Stimulated activated CD4-positive, alpha-beta T cell treated with anti-CD3 and anti-CD28 coated beads, Interleukin-1b, Interleukin-23, amount 100 ng/mL, for 1 hour (primary cell): ENCODE measurements at places on chromosomes 7 and 10.

DNA sequence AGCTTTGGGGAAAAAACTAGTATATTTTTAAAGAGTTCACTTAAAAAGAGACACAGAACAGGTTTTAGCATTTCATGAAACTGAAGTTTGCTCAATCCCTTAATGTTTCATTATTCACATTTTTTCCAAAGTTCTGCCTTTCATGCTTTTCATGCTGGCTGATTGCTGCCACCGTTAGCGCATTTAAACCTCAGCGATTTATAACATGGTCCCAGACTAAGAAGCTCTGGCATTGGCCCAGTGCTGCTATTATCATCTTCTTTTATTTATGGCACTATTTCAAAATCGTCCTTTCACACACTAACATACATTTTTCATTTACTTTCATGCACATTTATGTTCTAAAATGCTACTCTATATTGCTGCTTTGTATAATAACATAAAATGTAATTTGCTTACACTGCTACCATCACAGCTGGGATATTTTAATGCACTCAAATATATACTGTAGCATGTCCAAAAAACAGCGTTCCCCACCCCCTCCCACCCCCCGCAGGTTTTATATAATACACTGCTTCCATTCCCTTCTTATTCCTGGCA is 141.9 kb downstream of the MPP7 start:
- DNase-seq: no peak

DNA sequence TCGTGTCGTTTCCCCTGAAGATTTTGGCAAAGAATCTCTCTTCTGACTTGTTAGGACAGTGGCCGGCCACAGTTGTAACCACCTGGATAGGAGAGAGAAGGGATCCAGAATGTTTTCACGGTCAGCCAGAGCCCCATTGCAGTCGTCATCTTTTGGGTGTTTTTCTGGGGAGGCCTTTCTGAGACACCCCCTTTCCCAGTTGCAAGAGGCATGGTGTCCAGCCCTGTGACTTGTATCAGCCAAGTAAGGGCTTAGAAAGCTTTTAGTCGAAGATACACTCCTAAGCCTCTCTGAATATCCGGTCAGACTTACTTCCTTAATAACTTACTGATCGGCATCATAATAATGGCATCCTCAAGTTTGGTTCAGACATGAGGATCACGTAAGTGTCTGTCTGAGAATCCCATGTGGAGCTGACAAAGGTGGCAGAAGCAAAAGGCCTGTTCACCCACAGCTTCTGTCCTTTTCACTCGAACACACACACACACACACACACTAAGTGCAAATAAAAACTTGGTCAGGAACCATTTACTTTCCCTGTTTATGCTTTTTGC is 435.7 kb upstream of the GALNT17 start:
- DNase-seq: no peak

GRCh38 chr10:27661514-27662286 is 83.9 kb downstream of the MKX start:
- DNase-seq: no peak

- no peak for DNase-seq
Observed at GRCh38 chr7:934469-935163, 19.9 kb downstream of the ADAP1 start.

DNA sequence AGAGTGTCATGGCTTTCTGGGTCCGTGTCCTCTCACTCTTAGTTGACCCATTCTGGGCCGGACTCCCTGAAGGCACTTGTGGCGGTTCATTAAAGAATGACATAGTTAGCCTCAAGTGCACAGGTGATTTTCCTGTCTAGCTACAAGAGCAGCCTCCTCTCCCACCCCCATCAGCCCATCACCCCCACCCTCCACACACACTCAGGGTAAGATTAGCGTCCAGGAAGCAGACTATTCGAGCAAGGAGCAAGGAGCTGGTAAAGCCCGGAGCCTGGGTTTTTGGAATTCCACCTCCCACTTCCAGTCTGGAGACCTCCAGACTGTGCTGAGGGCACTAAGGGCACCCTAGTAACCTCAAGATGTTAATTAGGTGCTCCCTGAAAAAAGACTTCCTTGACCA is 39.5 kb downstream of the TACR2 start:
- DNase-seq: no peak

- DNase-seq: no peak
Observed at GRCh38 chr7:28389504-28390395, 22.6 kb upstream of the CREB5 start.

DNA sequence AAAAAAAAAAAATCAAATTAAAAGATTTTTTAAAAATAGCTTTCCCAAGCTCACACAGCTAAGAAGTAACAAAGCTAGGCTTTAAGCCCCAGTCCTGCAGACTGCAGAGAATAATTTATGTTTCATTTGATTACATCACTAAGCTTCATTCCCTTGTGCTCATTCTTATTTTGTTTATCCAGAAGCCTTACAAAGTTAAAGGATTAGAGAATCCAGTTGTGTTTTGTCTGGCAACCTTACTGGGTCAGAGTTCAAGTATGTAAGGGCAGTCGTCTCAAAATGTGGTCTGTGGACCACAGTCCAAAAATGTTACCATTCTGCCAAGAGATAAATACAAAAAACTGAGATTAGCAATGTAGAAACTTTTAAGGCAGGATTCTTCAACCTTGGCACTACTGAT is 32.1 kb upstream of the EZH2 start:
- no peak for DNase-seq

DNA sequence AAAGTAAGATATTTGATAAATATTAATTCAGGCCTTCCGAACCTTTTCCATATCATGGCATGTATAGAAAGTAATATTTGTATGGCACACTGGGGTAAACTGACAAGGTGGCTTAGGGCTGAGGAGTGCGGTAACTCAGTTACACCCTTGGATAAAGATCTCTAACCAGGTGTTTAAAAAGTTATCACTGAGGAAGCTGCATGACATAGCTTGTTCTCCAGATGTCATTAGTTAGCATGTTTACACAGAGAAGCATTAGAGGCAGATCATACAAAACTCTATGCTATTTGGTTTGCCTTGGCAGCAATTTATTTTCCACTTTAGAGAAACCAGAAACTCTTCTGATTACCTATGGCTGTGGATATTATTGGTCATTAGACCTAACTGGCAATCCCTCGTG is 118.2 kb downstream of the ST7 start:
- DNase-seq: no peak

DNA sequence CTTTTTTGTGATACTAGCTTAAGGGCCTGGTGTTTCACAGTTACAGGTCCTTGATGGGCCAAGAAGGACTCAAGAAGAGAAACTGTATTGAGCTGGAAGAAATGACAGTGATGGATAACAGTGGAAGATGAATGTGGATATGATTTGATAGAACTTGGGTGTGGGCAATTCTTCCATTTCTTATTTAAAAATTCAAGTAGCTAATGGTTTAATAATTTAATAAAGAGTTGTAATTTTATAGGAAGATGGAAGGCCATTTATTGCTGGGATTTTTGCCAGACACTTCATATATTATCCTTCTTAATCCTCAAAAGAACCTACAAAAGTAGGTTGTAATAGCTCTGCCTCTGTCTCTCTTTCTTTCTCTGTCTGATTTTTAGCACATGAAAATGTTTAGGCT is 21.3 kb upstream of the AKR1B1 start:
- no peak for DNase-seq

DNA sequence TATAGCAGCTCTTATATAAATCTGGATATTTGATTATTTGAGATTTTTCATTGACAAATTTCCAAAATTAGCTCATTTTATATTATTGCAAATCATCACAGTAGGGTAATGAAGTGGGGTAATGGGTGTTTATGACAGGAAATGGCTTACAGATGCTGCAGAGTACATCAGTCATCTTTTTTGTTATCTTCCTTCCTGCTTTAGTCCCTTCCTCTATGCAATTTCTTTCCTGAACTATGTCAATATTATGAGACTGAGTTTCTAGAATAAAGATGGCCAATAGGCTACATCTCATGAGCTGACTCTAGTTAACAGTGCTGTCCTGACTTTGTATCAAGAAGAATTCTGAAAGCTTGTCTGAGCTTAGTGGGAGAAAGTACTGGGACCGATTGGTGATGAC is 244.5 kb downstream of the XPNPEP1 start:
- no peak for DNase-seq

GRCh38 chr7:103803631-103804030 is 185.8 kb downstream of the RELN start:
- no peak for DNase-seq

- no peak for DNase-seq
Observed at GRCh38 chr7:121456015-121456414, 59.9 kb upstream of the FAM3C start.

GRCh38 chr10:24469993-24470392 is 253.7 kb downstream of the ARHGAP21 start:
- no peak for DNase-seq

DNA sequence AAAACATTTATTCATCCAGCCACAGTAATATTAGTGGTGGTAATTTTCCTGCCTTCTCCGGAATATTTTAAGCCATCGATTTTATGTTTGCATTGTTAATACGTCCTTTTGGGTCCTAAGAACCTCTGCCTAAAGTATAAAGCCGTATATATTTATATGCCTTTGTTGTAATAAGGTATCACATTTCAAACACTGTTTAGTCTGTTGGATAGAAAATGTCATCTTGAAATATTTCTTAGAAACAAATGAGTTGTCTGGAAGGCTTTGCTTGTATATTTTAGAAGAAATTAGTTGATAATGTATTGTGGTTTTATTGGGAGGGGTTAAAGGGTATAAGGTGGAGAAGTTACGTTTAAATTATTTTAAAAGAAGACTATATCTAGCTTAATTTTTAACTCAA is 11.1 kb downstream of the PRPF18 start:
- DNase-seq: no peak
